GM18507 (cell line): ENCODE measurements at places on chromosomes 6 and 20.

DNA sequence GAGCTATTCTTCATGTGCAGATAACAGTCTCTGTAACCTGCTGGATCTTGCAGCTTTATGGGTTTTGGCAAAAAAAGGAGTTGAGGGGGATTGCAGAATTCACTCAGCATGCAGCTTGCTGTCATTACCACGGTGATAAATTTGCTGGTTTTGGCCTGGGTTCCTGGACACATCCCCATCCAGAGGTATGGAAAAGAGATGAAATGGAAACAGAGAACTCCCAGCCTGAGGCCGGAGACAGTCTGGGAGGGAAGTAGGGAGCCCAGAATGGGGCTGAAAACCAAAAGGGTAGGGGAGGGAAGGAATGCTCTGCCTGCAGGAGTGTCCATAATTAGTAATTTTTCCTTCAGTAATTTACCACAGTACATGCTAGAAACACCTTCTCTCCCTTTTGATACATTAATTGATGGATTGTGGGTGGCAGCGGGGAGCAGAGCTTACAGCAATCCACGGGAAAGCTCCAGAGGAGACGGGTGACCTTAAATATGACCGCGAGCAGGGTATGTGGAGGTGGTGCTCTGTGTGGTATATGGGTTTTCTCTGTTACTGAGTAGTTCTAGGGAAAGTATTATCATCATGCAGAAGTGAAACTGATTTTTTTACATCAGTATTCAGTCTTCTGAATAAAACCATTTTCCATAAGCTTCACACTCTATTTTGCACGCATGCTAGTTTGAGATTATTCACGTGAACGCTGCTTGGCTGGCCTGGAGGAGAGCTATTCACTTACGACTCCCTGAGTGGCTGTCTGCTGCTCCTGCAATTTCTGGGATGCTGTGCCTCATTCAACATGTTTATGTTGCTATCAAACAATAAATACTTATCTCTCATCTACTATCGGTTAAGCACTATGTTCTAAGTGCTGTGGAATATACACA is 66.3 kb upstream of the KCNK16 start:
- no peak for DNase-seq

GRCh38 chr6:73969971-73970970 is 274.3 kb downstream of the CD109 start:
- no peak for DNase-seq

GRCh38 chr6:167404385-167405049 is 79.6 kb downstream of the TTLL2 start:
- no peak for DNase-seq

GRCh38 chr6:17224056-17224455 is 57.1 kb upstream of the RBM24 start:
- no peak for DNase-seq

DNA sequence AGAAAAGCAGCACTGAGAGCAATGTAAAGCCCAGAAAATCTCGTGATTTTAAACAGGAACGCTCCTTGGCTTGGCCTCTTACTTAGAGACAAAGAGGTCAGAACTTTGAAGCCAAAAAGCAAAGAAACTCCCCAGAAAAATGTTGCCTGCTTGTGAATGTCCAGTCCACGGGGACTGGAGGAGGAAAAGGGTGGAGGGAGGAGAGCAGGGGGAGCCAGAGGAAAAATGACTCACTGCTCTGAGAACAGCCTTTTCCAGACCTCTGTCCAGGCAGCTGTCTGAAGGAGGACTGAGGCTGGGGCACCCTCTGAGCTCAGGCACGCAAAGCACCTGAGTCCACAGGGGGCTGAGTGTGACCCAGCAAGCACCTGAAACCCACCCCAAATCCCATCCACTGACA is 64.7 kb downstream of the TRAM2 start:
- DNase-seq = no peak

GRCh38 chr6:64012351-64013001 is 376.9 kb downstream of the PHF3 start:
- DNase-seq = no peak

DNA sequence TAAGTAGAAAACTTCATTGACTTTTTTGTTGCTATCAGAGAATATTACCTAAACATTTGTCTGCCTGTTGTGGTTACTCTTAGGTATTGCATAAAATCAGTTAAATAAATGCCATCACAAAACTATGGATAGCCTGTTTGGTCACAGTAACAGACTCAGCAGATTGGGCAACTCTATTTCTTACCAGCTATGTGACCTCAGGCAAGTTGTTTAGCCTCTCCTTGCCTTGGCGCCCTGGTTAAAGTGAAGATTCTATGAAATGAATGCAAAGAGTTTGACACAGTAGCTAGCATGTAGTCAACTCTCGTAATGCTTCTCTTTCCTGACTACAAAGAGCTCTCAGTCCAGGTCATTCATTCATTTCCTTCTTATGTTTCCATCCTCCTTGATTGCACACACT is 82.5 kb upstream of the ID4 start:
- no peak for DNase-seq

DNA sequence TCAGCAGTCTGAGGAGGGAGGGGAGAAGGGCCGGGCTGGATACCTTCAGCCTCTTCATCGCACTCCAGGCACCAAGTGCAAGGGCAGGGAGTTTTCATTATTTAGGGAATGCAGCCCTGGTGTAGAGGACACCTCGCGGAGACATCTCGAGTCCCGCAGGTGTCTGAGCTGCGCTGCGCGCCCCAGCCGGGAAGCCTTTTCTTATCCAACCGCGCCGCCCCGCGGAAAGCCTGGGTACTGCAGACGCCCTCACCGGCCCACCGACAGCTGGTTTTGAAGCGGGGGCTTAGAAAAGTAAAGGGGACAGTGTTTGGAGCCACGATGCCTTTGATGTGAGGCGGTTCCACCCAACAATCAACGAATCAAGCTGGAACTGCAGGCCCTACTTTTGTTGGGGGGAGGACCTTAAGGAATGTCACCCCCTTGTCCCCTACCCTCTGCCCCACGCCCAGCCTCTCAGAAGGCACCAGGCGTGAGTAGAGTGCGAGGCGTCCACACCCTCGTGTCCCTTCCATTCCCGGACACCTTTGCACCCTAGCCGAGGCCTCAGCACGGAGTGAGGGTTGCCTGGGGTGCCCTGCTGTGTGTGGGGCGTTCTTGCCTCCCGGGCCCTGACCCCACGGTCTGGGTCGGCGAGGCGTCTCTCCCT is 8.6 kb downstream of the NKX2-2 start:
- peak; percentile 64 for DNase-seq

DNA sequence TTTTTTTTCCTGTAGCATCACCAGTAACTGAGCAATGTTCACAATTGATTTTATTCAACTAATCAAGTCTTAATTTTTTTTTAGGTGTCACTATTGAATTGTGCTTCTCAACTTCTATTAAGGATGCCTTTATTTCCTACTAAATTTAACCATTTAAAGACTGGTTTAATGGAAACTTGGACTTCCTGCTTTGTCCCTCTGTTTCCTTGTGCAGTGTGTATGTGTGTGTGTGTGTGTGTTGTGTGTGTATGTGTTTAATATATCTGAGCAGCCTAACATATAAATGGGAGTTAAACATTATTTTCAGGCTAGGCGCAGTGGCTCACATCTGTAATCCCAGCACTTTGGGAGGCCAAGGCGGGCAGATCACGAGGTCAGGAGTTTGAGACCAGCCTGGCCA is 1.8 kb downstream of the SERPINB6 start:
- DNase-seq = no peak

GRCh38 chr20:38961530-38962043 is 557 bp upstream of the DHX35 start:
- DNase-seq = no peak

- no peak for DNase-seq
Measured at GRCh38 chr6:149681209-149681608, 32.7 kb upstream of the KATNA1 start.

DNA sequence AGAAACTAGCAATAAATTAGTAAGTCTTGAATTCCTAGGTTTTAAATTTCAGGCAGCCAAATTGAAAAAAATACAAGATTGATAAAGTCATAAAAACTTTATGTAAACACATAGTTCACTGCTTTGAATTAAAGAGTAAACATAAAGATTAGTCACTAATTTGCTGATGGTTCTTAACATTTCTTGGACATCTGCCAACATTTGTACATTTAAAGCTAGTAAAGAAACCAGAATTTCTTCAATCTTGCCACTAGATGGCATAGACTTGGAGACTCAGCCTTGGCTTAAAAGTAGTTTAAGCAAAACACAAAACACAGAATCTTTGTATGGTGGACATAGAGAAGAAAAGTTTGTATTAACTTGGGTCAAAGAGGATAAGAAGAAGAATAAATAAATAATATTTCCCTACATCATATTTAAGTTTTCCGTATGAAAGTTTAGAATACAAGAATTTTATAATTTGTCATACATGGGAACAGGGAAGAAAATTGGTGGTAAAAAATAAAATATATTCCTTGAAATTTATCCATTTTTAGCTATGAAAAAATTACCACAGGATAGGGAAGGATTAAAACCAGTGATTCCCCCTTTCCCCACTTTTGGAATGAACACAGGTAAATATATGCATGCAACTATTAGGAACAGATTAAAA is 41.7 kb upstream of the FAM135A start:
- DNase-seq = no peak

GRCh38 chr6:85544776-85545175 is 48.9 kb downstream of the SNX14 start:
- DNase-seq = no peak

GRCh38 chr6:159572439-159573110 is 120.5 kb downstream of the SOD2 start:
- DNase-seq = no peak

DNA sequence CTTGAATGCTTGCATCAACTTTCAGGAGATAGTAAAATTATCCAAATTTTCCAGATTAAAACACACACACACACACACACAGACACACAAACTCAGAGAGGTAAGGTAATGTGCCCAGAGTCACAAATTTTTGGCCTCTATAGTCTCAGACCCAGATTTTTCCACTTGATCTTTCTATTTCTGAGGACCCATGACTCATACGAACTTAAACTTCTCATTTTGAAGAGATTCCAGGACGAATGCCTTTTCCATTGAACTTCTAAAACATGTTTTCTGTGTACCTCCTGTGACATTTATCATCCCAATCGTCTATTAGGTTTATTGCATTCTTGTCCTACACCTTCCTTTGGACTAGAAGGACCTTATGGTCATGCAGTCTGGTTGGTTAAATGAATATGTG is 172.9 kb upstream of the COL21A1 start:
- DNase-seq = no peak

- DNase-seq = no peak
Measured at GRCh38 chr6:28567506-28567905, 41.8 kb downstream of the GPX5 start.

DNA sequence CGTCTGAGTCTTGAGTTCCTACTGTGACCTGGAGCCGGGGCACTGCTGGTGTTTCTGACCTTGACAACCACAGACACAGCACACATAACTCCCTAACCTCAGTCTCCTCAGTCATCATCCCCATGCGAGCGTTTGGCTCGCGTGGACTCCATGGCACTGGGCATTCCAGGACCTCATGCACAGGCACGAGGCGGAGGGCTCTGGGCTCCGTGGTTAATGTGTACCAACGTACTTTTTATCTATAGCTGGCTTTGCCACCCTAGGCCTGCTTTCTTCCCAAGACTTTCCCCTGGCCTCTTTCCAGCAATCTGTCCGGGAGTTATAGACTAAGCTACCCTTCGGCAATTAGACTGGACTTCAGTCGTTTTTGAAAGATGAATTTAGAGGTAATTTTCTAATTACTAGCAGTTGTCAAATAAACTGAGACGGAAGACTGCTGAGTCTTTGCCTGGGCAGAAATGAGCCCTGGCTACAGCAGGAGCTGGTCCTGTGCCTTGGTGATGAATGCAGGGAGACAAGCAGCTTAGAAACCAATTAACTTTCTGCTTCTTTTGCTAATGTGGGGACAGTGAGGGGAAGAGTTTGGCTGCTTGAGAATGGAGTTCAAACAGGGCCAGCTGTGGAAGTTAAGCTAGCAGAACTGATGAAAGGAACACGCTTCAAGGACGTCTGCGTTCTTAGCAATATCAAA is 16.1 kb upstream of the CTCFL start:
- no peak for DNase-seq

- DNase-seq = no peak
Measured at GRCh38 chr20:227439-228105, 514 bp downstream of the DEFB129 start.

GRCh38 chr6:45952168-45952529 is 63.5 kb downstream of the CLIC5 start:
- no peak for DNase-seq

DNA sequence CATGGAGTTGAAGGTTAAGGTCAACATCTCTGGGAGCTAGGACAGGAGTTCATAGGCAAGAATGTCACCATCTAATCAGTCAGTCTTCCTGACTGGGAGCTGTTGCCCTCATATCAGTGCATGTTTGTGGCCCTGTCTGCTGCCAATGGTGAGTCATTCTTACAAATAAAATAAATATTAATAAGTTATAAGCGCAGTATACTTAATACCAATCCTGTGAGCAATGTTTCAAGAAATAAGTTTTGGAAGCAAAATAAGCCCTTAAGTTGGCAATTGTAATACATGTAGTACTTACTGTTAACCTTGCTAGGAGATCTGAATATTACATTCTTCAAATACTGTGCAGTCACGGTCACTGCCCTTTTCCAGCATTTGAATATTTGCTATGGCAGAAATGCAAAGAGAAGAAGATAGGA is 20.2 kb upstream of the MDGA1 start:
- DNase-seq = no peak

DNA sequence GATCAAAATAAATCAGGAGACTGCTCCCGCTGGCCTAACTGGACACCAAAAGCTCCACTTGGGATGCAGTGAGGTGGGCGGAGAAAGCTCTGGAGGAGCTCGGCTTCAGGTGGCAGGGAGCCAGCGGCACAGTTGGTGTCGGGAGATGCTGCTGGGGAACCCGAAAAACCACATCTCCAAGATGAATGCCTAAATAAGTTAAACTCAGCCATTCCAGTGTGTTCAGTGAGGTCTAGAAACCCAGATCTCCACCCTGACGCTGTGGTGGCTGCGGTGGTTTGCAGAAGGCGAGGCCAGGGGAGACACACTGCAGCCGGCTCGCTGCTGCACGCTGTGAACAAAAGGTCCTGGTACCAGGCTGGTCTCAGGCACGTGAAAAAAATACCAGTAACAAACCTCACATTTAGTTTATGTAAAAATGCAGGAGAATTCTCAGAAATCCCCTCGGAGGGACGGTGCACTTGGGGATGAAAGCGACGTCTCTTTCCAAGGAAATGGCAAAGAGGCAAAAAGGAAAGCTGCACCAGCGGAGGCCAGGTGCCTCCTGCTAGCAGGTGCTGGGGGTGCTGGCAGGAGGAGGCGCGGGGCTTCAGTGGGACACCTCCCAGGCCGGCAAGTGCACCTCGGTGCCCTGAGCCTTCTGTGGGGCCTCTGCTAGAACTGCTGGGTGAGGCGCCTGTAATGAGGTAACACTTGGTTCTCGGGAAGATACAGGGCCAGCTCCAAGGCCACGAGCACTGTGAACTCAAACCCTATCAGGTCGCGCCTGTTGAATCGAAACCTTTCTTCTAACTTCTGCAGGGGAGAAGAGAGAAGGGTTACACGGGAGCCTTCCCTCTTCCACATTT is 3.6 kb downstream of the RPS21 start:
- DNase-seq = no peak

GRCh38 chr20:61045876-61046585 is 206.0 kb upstream of the CDH4 start:
- no peak for DNase-seq

- DNase-seq = no peak
Measured at GRCh38 chr6:133055441-133055966, 185.7 kb upstream of the EYA4 start.
